Activated CD4-positive, alpha-beta T cell treated with anti-CD3 and anti-CD28 coated beads for 1 hour (primary cell): ENCODE measurements at places on chromosomes 11 and 22.

DNA sequence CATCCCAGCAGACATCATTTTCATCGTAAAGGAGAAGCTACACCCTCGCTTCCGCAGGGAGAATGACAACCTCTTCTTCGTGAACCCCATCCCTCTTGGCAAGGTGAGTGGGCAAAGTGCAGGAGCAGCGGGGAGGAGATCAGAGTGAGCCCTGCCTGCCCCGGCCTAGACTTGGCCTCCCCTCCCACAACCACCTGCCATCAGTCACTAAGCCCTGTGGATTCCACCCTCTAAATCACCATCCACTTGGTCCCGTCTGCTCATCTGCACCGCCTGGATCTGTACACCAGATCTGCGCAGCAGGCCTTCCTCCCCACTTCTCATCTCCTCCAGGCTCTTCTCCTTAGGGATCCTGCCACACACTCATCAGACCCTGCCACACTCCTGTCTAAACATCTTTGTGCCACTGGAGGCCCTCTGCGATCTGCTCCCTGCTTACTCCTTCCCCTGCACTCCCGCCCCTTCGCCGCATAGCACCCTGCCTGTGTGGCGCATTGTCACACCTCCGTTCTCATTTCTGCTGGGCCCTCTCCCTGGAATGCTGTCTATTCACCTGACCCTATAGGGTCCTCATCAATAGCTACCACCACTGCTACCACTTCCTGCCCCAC, 14.2 kb downstream of the UCP2 start:
- DNase-seq, result no peak

GRCh38 chr11:92259861-92260260, 35.2 kb downstream of the FAT3 start:
- no peak for DNase-seq

GRCh38 chr22:48742556-48743343, 1084.9 kb downstream of the BRD1 start:
- peak; percentile 5 for DNase-seq

GRCh38 chr11:19777039-19777376, 64.4 kb downstream of the NAV2 start:
- no peak for DNase-seq

- DNase-seq, result no peak
Observed at GRCh38 chr11:122701143-122701542, 45.6 kb downstream of the UBASH3B start.

GRCh38 chr11:128271401-128271800, 316.0 kb downstream of the ETS1 start:
- no peak for DNase-seq

DNA sequence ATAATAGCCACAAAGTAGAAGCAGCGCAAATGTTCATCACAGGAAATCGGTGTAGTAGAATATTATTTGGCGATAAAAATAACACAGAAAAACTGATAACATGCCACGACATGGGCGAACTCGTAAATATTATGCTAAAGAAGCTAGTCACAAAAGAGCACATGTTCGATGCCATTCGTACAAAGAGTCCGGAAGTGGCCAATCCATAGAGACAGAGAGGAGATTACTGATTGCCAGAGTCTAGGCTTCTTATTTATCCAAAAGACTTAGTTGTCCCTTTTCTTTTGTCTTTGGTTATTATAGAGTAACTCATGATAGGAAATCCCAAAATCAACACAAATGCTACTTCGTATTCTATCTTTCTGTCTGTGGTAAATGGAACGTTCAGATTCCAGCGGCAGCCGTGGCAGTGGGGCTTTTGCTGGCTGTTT, 56.5 kb downstream of the MED15 start:
- no peak for DNase-seq

GRCh38 chr11:11740073-11740702, 101.6 kb upstream of the USP47 start:
- DNase-seq, result no peak

DNA sequence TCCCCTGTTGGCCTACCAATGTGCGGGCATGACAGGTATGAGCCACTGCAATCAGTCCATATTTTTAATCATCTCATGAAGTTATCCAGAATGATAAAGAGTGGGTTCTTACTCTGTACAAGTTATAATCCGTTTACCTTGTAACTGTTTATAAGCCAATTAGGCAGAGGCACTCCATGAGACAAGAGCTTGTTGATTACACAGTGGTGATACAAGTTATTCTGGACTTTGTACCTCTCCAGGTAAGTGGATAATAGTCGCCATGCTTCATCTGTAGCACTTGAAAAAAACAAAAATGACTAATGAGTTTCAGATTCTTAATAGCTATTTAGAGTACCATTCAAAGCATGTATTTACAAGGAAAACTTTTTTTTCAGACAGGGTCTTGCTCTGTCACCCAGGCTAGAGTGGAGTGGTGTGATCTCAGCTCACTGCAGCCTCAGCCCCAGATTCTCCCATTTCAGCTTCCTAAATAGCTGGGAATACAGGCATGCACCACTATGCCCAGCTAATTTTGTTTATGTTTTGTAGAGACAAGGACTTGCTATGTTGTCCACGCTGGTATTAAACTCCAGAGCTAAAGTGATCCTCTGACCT, 17.7 kb upstream of the FNBP4 start:
- no peak for DNase-seq

GRCh38 chr11:70317581-70318305, 47.3 kb downstream of the PPFIA1 start:
- DNase-seq, result no peak

GRCh38 chr22:30270832-30271231, 4.2 kb upstream of the OSM start:
- no peak for DNase-seq

DNA sequence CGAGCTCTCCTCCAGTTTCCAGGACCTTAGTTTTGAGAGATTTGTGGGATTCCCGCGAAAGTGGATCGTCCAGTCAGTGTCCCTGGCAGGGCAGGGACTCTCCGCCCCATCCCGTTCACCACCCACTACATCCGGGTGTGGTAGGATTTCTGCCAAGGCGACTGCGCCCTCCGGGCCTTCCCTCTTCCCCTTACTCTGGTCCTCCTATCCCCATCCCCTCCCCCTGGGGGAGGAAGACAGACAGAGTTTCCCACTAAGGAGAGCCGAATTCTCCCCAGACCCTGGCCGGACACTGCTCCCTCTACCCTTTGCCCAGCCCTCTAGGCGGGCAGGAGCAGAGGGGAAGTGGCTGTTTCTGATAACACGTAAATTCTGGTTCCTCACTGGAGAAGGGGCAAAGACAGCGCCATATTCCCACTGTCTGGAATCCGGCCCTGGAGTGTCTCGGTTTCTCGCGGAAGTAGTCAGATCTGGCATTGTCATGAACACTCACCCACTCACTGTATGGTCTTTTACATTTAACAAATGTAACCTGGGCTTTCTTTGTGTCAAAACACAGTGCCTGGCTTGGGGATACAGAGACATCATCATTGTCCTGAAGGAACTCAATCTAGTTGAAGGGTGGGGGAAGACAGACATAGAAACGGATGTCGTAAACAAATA, 1.1 kb upstream of the NECTIN1 start:
- no peak for DNase-seq

- DNase-seq, result no peak
Observed at GRCh38 chr22:23856721-23857605, 712 bp upstream of the SLC2A11 start.

- DNase-seq, result peak; percentile 58
Observed at GRCh38 chr22:40525250-40525884, 111.2 kb downstream of the MRTFA start.

DNA sequence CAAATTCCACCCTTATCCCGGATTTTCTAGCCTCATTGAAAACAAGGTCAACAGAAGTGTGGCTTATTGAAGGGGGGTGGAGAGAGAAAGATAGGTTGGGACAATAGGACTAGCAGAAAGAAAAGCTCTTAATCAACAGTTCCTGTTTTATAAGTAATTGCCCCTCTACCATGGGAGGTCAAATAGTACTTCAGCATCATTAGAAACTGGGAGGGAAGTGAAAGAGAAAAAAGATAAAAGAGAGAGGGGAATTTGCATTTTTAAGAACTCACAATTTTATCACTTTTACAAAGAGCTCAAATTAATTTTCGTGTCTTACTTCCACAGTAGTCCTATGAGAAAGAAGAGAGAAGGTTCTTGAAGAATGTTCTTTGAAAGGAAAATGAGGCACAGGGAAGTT, 89.2 kb downstream of the AMOTL1 start:
- no peak for DNase-seq

- DNase-seq, result no peak
Observed at GRCh38 chr11:128511712-128512111, 75.6 kb downstream of the ETS1 start.

DNA sequence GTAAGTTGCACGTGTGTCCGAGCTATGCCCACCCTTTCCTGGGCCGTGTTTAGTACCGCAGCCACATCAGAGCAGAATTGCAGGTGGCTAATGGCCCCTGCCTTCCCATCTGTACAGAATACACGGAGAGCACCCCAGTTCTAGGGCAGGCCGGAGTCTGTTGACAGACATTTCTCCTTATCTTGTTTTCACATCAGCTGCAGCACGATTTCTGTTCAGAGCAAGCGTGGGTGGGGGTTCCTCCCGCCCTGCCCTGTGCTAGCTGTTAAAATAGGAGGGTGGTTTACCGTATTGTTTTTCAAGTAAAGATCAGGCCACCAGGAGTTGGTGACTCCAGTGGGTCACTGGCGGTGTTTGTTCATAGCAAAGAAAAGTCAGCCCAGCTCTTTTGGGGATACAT, 41.1 kb downstream of the UBASH3B start:
- peak; percentile 46 for DNase-seq

- peak; percentile 51 for DNase-seq
Observed at GRCh38 chr11:57527056-57527631, 3.4 kb downstream of the TIMM10 start.

- no peak for DNase-seq
Observed at GRCh38 chr11:14331476-14332136, 27.4 kb downstream of the RRAS2 start.

GRCh38 chr11:17906436-17906835, 106.4 kb downstream of the SERGEF start:
- no peak for DNase-seq

DNA sequence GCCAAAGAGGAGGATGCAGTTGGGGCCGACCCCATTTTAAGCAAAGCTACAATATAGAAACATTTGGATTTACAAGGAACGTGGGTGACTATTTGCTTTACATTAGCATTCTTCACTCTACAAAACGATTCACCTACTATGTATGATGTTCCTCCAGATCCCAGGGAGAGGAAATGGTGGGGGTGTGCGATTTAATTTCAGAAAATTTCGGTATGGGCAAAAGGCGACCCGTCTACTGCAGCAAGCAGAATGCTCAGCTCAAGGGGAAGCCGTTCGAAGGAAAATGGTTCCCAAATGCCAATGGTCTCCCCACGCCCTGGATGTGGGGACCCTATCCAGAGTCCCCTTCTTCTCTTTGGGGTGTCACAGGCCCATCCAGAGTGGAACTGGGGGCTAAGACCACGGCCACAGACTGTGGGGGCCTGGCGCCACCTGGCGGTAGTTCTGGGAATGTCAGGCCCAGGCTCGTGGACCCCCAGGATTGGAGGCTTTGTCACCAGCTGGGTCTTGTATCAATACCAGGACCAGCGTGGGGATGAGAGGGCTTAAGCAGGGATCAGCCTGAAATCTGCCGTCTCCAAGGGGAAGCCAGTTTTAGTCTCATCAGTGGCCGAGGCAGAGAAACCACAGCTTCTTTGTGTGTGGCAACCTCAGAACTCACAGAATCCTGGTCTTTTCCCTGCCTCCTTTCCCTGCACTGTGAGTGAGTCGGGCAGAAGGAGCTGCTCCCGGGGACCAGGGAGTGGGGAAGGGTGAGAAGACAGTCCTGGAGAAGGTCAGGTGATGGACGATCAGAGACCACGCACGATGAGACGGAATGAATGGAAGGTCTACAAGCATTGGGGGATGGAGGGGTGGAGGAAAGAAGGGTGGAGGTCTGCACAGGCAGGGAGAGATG, 8.4 kb downstream of the LRRC10B start:
- DNase-seq, result peak; percentile 37

GRCh38 chr11:121109916-121110586, 9.0 kb downstream of the TECTA start:
- DNase-seq, result no peak

- no peak for DNase-seq
Observed at GRCh38 chr11:14541192-14541947, 21.2 kb upstream of the PSMA1 start.

GRCh38 chr22:37088108-37088605, 21.4 kb downstream of the TMPRSS6 start:
- DNase-seq, result no peak

GRCh38 chr11:11724994-11725393, 103.2 kb upstream of the GALNT18 start:
- DNase-seq, result no peak

DNA sequence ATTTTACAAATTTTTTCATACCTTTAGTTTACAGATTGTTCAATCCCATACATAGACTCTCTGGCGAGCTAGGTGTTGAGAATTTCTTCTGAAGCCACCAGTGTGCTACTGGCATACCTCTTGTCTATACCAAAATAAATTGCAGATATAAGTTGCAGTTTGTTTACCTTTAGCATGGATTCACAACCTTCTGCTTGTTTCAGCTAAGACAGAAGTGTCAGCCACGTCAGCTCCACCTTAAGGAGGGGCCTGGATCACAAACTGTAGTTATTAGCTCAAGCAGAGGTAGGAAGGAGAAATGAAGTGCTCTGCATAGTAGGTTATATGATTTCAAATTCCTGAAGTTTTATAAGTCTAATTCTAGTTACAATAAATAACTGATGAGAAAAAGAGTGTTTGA, at the start of gene NXPE4:
TSS of gene NXPE4 (minus strand) at position 216 of the 400 bp plus-strand sequence. CDS start 1,027 bp downstream, outside the sequence.
- DNase-seq, result no peak

- no peak for DNase-seq
Observed at GRCh38 chr11:31940371-31941037, 129.4 kb upstream of the PAX6 start.

- DNase-seq, result no peak
Observed at GRCh38 chr22:29012101-29012433, 49.6 kb downstream of the C22orf31 start.

DNA sequence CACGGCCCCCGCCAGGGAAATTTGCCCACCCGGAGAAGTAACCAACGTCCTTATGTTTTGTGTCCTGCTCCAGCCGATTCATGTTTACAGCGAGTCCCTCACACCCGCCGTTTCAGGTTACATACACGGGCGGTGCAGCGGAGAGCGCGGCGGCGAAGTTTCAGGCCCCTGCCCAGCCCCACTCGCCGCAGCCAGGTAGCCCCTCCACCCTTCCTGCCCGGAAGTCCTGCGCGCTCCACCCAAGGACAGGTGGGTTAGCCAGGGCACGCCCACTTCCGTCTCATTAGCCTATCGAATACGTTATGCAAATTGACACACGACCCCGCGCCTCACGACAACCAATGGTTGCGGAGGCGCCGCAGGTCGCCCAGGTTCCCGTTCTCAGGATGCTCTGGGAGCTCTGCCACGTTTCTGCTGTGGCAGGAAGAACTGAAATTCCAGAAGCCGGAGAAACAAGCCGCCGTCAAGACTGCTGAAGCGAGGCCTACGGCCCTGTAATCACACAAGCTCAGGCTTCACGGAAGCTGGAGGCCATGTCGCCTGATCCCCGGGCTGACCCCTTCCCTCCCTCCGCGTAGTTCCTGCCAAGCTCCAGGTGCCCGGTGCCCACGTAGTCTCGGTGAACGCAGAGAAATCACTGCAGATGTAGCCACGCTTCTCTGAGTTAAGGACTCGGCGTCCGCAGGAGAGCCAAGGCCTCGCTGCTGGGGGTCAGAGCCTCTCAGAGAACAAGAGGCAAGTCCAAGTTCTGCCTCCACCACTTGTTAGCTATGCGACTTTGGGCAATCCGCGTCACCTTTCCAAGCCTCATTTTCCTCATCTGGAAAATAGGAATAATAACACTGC, 22.4 kb upstream of the MYH9 start:
- DNase-seq, result peak; percentile 37

- no peak for DNase-seq
Observed at GRCh38 chr22:49892226-49892899, 25.9 kb downstream of the ALG12 start.

- no peak for DNase-seq
Observed at GRCh38 chr11:72336163-72336562, 92.2 kb upstream of the PHOX2A start.
